GM04503 (cell line): ENCODE measurements at places on chromosomes 7 and 10.

DNA sequence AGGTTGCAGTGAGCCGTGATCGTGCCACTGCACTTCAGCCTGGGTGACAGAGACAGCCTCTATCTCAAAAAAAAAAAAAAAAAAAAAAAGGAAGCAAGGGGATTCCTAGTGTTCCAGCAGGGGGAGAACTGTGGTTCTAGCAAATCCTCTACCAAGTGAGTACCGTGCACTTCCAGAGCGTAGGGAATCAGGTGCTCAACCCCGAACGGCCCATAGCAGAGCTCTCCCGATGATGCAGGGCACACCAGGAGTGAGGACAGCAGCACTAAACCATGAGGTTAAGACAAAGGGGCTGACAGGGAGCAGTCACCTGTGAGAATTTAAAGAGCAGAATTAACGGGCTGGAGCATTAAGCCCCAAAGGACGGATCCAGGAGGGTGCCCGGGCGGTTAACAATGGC lies 173.6 kb downstream of the PTPRN2 start:
- no peak for DNase-seq

GRCh38 chr7:95511716-95512260 lies 26.0 kb downstream of the ASB4 start:
- DNase-seq = no peak

DNA sequence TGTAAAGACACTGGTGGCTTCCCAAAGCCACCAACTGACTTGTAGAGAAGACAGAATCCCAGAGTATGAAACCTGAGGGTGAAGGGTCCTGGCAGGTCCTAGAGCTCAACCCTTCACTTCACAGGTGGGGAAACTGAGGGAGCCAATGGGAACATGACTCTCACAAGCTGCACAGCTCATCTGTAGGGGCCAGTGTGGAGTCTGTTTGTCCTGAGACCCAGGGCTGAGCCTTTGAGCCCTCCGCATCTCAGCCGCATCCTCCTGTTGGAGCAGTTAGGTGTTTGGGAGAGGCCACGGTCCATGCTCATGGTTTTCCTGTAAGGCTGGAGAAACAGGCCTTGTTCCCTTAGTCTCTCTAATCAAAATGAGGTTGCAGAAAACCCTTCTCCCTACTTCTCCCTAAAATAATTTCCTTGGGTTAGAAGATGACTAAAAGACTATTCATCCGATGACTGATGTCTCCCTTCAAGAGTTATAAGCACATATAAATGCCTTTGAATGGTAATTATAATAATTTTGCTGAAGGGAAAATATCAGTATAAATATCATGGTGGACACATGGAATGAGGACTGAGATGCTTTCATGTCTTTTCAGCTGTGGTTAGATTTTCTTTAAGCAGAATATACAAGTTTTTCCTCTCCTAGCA lies 10.3 kb downstream of the HTRA1 start:
- DNase-seq = no peak

DNA sequence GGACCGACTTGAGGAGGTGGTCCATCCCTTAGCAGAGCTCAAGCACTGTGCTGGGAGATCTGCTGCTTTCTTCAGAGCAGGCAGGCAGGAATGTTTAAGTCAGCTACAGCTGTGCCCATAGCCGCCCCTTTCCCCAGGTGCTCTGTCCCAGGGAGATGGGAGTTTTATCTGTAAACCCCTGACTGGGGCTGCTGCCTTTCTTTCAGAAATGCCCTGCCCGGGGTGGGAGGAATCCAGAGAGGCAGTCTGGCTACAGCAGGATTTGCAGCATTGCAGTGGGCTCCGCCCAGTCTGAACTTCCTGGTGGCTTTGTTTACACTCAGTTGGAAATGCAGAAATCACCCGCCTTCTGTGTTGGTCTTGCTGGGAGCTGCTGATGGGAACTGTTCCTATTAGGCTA lies 51.2 kb upstream of the SEMA3A start:
- DNase-seq = no peak

DNA sequence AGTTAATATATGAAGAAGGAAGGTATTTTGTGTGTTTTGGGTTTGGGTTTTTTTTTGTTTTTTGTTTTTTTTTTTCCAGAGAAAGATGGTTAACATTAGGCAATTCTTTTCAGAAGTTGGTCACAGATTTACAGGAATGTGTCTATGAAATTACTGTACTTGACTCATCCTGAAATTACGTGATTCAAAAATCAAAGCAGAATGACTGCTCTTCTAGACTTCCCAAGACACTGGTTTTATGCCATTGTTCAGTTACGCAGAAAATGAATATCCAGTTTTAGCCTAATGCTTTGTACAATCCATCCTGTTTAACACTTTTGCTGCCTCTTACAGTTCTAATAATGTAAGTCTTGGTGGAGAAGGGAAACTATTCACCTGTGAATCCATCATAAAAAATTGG lies 39.7 kb upstream of the CELF2 start:
- peak; percentile 4 for DNase-seq

- DNase-seq = no peak
These were observed 282.3 kb downstream of the KLF6 start for GRCh38 chr10:3502673-3503072.

DNA sequence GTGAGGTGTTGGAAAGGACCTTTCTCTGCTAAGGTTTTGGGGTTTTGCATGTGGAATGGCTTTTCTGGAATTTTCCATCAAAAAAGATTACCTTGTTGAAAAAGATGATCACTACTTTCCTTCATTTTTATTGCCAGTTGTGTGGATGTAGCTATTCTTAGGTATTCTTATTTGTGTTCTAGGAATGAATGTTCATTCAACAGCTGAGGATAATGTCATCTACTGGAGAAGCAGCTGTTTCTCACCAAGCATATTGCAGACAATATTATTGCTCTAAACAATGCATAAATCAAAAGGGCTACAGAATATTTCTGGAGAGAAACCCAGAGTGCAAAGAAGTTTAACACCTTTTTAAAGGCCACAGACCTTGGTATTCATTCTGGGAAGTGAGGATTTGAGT lies 145.6 kb upstream of the CALCR start:
- DNase-seq = no peak

GRCh38 chr10:77226452-77226851 lies 411.2 kb downstream of the KCNMA1 start:
- DNase-seq = no peak

DNA sequence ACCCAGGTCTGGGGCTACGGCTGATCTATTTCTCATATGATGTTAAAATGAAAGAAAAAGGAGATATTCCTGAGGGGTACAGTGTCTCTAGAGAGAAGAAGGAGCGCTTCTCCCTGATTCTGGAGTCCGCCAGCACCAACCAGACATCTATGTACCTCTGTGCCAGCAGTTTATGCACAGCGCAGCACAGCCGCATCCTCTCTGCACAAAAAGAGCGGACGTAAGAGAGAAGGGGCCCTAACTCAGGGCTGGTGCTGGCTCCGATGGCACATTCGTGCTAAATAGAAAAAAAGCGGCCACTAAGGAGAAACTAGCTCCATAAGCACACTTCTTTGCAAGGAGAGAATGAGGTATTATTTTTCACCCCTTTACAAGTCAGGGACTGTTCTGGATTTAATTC lies 28.3 kb upstream of the PRSS1 start:
- no peak for DNase-seq

DNA sequence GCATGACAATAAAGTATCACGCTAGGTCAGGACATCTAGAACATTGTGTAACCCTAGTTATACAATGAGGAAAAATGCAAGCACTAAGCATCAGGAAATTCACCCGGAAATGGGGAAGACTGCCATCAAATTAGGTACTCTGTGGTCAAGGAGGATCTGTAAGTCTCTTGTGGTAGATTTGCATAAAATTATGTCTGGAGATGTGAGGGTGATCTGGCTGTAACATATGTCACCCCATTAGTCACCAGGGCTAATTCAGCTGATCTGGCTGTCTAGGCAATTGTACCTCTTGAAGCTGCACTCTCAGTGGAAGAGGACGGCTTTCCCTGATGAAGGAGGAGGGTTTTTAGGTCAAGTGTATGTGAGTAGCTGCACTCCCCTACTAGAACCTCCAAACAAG lies 14.8 kb downstream of the AKR1D1 start:
- no peak for DNase-seq
